ENCODE measurements at places on chromosomes 16 and 17.

DNA sequence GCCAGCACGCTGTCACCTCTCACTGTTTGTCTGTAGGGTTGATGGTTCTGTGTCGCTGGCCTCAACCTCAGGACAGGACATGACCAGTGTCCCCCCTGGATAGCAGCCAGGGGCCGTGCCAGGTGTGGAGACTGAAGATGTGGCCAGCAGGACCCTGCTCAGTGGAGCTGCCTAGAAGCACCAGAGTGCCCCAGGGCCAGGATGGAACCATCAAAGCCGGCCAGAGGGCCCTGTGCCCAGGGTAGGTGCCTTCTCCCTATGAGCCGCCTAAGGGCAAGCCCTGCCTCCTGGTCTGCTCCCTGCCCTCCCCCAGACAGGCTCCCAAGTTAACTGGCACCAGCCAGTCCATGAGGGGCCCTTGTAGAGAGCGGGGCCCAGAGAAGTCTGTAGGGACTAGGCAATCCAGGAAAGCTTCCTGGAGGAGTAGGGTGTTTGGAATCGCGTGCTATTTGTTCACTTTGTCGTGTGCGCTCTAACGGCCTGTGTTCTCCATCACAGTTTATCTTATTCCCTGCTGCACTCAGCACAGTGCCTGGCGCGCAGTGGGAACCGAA is 546 bp upstream of the NDUFB10 start:
- no peak for DNase-seq

- no peak for DNase-seq
Measured at GRCh38 chr17:63841350-63842172, 924 bp downstream of the SMARCD2 start.

- DNase-seq = no peak
Measured at GRCh38 chr16:30601966-30602365, 8.2 kb downstream of the ZNF689 start.

- no peak for DNase-seq
Measured at GRCh38 chr17:20965492-20965891, 77.3 kb downstream of the USP22 start.

GRCh38 chr16:1282324-1282973 is 26.6 kb downstream of the TPSD1 start:
- no peak for DNase-seq

GRCh38 chr16:87074641-87075318 is 242.4 kb downstream of the C16orf95 start:
- no peak for DNase-seq

- DNase-seq = no peak
Measured at GRCh38 chr17:65756760-65757159, 195.3 kb upstream of the AXIN2 start.

GRCh38 chr17:68766640-68767039 is 165.5 kb upstream of the FAM20A start:
- DNase-seq = no peak

GRCh38 chr17:78528541-78528940 is 48.7 kb downstream of the DNAH17 start:
- no peak for DNase-seq

DNA sequence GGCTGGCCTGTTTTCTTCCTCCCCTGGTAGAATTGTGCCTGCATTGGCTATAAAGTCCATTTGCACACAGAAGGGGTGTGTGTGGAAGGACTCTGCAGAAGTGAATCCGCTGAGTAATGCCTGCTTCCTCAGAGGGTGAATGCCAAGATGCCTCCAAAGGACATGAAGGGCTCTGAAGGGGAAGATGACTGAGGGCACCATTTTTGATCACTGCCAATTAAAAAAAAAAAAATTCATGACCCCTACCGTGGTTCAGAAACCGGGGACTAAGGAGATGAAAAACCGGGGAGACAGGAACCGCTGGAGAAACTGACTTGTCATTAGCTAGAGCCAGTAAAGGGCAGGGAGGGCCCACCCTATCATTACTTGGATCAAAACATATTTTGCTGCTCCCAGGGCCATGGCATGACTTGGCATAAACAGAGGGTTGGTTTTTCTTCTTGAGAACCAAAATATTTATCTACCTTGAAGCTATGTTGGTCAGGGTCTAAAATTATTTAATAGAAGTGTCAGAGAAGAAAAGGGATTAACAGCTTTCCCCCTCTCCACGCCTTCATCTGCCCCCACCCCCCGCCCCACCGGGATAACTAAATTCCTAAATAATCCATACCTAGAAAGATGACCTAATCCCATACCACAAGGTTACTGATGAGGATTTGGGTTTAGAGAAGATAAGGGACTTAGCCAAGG is 3.6 kb upstream of the USP7 start:
- no peak for DNase-seq

- DNase-seq = no peak
Measured at GRCh38 chr16:54932021-54932660, 1.5 kb downstream of the IRX5 start.

- peak; percentile 38 for DNase-seq
Measured at GRCh38 chr16:610513-611381, 20.0 kb upstream of the WFIKKN1 start.

GRCh38 chr17:61411261-61412142 is 11.9 kb downstream of the TBX2 start:
- DNase-seq = no peak

GRCh38 chr17:45077643-45078042 is 16.5 kb downstream of the NMT1 start:
- DNase-seq = no peak

DNA sequence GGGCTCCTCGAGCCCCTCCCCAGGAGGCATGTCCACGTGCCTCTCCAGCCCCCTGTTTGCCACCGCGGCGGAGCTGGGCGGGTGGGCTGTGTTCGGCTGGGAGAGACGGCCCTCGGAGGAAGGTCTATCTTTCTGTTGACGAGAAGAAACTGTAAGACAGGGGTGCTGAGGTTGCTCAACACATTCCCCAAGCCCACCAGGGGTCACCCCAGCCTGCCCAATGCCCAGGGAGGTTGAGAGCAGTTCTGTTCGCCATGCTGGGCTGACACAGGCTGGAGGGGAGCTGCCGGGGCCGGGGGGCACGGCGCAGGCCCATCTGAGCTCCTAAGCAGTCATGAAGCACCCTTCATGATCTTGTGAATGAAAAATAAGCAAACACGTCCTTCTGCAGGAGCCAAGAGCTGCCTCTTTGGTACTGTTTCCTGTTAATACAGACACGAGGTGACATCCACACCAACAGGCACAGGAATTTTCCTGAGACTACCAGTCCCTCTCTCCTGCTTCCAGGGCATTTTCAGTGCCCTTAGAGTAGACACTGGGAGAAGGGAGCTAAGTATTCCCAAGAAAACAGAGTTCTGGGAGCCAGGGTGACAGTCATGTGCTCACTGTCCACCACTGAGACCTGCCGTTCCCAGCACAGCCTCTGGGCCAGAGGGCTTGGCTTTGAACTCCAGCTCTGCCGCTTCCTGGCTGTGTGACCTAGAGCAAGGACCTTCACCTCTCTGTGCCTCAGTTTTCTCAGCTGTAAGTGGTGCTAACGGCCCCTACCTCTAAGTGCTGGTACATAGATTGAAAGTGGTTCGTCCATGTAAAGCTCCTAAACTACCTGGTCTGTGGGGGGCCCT is 9.2 kb downstream of the UBALD2 start:
- DNase-seq = no peak

- no peak for DNase-seq
Measured at GRCh38 chr17:10018461-10018891, 113.4 kb upstream of the RCVRN start.

GRCh38 chr17:11671126-11671525 is 72.9 kb downstream of the DNAH9 start:
- no peak for DNase-seq

- DNase-seq = no peak
Measured at GRCh38 chr17:75588596-75589011, 1.0 kb downstream of the MYO15B start.

- peak; percentile 56 for DNase-seq
Measured at GRCh38 chr17:74862108-74862901, 2.6 kb upstream of the GRIN2C start.

DNA sequence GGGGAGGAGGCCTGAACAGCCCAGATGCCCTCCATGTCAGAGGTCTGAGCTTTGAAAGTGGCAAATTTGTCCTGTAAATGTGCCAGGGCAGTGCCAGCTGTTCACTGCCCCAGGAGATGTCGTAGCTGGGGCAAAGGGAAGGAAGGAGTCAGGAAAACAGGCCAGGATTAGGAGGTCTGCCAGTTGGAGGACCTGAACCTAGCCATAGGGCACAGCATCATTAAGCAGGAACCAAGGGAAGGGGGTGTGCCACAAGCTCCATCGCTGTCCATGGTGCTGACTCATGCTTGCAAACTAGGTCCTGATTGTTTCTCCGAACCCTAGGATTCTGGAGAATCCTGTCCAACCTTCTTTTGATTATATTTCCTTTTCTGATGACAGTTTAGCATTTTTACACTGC is 124.2 kb downstream of the TMEM132E start:
- no peak for DNase-seq

GRCh38 chr16:86930001-86930400 is 351.7 kb downstream of the FOXL1 start:
- no peak for DNase-seq

GRCh38 chr16:83400234-83400633 is 407.5 kb upstream of the HSBP1 start:
- DNase-seq = no peak

DNA sequence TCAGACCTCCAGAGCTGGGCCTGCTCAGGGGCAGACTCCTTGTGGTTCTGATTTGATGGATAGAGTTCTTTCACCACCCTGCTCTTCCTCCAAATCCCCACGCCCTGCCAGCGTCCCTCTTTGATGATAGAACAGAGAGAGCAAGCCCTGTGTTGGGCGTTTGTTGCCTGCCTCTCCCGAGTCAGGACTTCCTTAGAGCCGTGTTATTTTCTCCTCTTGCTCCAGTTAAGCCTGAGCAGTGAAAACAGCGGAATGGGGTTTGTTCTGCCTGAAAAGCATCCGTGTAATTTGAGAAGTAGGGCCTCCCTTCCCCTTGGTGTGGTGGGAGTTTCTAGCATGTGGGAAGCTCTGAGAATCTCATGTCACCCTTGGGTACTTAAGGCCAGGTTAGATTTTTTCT is 22.1 kb downstream of the TMEM94 start:
- no peak for DNase-seq

GRCh38 chr17:62892870-62893338 is 73.1 kb upstream of the TANC2 start:
- no peak for DNase-seq

DNA sequence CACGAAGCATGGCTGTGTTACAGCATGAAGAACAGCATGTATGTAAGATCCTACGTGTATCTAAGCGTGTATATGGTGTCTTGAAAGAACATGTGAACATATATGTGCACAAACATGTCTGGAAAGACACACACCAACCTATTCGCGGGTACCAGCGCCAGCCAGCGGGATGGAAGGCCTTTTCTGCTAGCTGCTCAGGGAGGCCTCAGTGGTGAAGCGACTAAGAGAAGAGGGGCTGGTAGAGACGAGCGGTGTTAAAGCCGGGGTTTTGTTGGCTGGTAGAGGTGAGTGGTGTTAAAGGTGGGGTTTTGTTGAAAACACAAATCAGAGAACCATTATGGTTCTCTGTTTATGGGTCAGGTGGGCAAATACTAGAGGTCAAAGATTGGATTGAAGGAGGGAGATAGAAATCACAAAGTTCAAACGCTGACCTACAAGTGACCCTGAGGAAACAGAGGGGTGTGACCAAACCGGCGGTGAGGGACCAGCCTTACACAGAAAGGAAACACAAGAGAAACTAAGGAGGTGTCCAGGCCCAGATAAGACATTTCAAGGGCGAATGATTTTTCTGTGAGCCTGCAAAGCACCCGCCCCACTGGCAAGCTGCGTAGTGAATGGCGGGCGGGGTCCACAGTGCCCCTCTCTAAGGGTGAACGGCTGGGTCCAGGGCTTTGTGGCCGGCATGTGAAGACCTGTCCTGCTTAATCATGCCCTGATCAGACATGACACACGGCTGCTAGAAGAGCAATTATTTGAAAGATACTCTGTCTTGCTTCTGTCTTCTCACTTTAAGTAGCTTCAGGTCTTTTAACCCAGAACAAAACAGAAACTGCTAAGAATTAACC is 8.1 kb downstream of the ZCCHC14 start:
- DNase-seq = no peak

- no peak for DNase-seq
Measured at GRCh38 chr16:72264771-72265170, 92.8 kb upstream of the PMFBP1 start.

GRCh38 chr16:82177555-82177954 is 7.5 kb upstream of the MPHOSPH6 start:
- no peak for DNase-seq

- no peak for DNase-seq
Measured at GRCh38 chr17:54620399-54620978, 280.2 kb upstream of the TOM1L1 start.

DNA sequence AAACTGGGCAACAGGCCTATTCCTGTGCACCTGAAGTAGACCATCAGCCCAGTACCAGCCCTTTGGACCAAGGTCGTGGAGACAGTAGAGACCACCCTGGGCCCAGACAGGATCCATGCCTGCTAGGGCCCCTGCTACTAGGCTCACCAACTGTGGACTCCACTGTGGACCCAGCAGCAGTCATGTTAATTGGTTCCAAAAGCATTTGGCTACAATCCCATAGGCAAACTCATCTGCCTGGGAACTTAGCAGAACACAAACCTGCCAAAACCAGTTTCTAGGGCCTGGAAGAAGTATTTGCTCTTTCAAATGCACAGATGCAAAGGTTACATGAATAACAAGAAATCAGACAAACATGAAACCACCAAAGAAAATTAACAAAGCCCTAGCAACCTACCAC is 53.1 kb downstream of the ACSM2A start:
- DNase-seq = no peak

GRCh38 chr16:71986131-71986530 is 14.1 kb downstream of the PKD1L3 start:
- DNase-seq = no peak

- no peak for DNase-seq
Measured at GRCh38 chr17:57096472-57097202, 11.6 kb downstream of the AKAP1 start.

- DNase-seq = no peak
Measured at GRCh38 chr17:43979011-43979410, 25.3 kb upstream of the PYY start.

DNA sequence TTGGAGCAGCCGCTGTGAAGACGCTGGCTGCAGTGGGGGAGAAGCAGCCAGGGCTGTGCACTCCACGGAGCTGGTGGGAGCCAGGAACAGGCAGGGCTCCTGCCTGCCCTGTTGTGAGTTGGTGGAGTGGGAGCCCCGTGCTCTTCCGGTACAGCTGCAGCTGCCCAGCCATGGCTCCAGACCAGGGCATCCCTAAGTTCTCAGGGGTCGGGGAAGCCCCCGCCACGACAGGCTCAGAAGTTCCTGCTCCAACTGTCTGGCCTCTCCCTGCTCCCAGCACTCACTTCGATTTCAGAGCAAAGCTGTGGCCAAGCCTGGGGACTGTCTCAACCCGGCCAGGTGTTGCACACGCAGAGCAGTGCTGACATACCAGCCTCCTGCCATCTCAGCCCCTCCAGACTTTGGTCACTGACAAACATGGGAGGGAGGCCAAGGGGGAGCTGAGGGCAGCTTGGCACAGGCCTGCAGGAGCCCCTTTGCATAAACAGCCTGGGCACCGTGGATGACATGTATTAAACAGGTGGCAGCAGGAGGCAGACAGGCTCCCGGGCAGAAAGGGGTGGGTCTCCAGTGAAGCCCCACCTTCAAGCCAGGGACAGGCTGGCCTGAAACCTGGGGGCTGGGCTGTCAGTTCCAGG is 13.9 kb upstream of the KDM8 start:
- DNase-seq = no peak

Data from stimulated activated CD8-positive, alpha-beta memory T cell treated with anti-CD3 and anti-CD28 coated beads, Interleukin-7, amount 100 ng/mL, for 24 hours (primary cell).